ENCODE measurements at places on chromosomes 2 and 18.
A peak's percentile ranks its signal among the peaks of the same experiment; 100 is the strongest.

- DNase-seq = peak; percentile 51
These were observed 36.5 kb downstream of the EFR3B start for GRCh38 chr2:25078170-25079049.

GRCh38 chr2:171158790-171159371 is 1.8 kb downstream of the TLK1 start:
- DNase-seq = no peak

DNA sequence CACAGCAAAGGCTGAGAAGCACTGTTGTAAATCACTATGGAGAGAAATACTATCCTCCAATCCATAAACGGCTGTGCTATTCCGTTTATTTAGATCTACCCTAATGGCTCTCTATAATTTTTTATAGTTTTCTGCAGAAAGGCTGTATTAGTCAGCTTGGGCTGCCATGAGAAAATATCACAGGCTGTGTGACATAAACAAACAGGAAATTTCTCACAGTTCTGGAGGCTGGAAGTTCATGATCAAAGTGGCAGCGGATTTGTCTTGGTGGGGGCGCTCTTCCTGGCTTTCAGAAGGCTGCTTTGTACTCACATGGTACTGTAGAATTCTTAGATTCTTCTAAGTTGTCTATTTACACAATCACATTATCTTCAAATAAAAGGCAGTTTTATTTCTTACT is 44.1 kb downstream of the C1D start:
- no peak for DNase-seq

DNA sequence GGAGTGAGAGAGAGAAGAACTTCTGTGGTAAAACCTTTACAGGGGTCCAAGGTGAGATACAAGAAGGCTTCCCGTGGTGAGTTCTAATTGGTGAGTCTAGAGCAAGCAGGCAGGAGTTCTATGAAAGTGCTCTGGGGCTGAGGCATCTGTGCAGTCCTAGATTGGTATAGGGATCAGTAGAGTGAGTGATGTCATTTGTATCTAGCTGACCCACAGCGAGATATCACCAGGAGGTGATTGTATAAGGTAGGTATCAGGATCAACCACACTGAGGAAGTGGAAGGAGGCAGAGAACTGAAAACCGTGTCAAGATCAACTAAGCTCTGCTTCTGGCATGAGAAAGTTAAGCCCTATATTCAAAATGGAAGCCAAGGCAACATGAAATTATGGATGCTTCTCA is 1648.9 kb upstream of the TMEFF2 start:
- DNase-seq = no peak

GRCh38 chr2:28293416-28293815 is 99.2 kb upstream of the FOSL2 start:
- DNase-seq = no peak

DNA sequence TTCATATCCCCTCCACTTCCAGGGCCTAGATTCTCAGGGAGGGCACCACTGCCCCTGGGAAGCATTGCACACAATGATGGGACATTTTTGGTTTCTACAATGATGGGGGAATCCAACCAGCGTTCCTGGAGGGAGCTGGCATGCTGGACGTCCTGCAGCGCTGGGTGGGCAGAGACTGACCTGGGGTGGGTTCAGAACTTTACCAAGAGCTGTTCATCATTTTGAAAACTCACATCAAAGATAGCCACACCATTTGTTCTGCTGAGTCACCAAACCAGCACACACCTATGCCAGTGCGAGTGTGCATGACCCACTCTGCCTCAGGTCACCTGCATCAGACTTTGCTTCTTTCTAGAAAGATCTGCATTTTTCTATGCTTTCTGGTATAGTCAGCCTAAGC is 14.1 kb upstream of the ARMC9 start:
- DNase-seq = no peak

- DNase-seq = no peak
These were observed 403.2 kb upstream of the KLHL29 start for GRCh38 chr2:22981785-22982184.

DNA sequence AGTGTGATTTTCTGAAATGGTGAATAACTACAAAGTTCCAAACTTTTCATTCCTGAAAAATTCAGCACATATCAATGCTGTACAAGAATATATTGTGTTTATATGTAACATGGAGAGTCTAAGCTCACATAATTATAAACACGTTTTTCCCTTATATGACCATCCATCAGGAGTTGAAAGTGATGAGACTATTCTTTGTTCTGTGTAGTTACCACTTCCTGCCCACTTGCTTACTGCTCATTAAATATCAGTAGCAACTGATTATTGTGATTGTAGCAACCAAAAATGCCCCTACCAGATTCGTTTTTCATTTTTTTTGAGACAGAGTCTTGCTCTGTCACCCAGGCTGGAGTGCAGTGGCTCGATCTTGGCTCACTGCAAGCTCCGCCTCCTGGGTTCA is 30.8 kb downstream of the OTX1 start:
- no peak for DNase-seq

- no peak for DNase-seq
These were observed 38.5 kb downstream of the REV1 start for GRCh38 chr2:99451280-99451679.

GRCh38 chr2:199988151-199988550 is 32.8 kb downstream of the MAIP1 start:
- DNase-seq = no peak

DNA sequence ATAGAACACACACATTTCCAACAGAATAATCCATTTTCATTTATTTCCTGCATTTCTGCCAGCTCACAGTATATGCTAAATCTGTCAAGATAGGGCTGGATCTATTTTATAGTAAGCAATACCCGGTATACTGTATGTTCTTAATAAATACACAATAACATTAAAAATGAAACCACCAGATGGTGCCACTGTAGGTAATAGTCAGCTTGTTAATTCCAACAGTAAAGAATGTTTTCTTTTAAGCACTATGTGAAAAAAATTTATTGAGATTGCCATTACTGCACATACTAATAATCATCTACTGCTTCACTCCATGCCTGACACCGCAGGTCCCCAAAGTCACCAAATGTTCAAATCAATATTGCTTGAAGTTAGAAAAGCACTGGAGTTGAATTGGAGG is 131.5 kb upstream of the PGAP1 start:
- no peak for DNase-seq

DNA sequence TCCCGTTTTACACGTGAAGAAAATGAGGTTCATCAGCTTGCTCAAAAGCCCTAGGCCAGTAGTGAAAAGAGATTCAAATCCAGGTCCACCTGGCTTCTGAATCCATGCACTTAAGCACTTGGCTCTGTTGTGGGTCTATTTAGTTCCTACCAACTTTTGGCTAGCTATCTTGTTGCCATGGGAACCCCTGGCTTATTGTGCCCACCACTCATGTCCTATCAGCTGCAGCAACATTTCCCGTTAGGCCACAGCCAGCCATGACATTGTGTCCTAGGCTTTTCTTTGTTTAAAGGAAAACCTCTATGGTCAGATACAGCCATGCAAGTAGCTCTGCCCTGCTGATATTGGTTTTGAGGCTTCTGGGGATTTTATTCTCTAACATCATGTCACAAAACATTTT is 49.8 kb downstream of the PLEK start:
- DNase-seq = no peak

GRCh38 chr2:74212702-74213410 is 14.4 kb downstream of the MTHFD2 start:
- no peak for DNase-seq

DNA sequence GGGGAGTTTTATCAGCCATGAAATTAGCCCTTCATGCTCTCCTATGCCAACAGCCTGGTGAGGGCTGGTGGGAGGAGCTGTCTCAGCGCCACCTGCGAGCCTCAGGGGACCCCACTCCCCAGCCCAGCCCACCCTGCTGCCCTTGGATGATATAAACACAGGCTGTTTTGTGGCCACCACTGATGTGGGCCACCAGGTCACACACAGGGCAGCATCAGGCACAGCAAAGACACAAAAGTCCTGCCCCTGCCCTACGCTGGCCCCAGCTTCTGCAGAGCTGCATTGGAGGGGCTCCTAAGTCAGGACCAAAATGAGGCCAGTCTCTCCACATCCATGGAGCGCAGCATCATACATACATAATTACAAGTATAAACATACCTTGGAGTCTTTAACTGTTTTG is 110.6 kb upstream of the TEX51 start:
- no peak for DNase-seq

- DNase-seq = no peak
These were observed 148.6 kb downstream of the GALNT1 start for GRCh38 chr18:35729991-35730668.

- DNase-seq = no peak
These were observed 19.9 kb downstream of the THSD7B start for GRCh38 chr2:136785215-136785614.

- DNase-seq = no peak
These were observed 83.0 kb upstream of the ATG16L1 start for GRCh38 chr2:233168445-233168844.

GRCh38 chr18:58313491-58314032 is 269.5 kb downstream of the NEDD4L start:
- no peak for DNase-seq

DNA sequence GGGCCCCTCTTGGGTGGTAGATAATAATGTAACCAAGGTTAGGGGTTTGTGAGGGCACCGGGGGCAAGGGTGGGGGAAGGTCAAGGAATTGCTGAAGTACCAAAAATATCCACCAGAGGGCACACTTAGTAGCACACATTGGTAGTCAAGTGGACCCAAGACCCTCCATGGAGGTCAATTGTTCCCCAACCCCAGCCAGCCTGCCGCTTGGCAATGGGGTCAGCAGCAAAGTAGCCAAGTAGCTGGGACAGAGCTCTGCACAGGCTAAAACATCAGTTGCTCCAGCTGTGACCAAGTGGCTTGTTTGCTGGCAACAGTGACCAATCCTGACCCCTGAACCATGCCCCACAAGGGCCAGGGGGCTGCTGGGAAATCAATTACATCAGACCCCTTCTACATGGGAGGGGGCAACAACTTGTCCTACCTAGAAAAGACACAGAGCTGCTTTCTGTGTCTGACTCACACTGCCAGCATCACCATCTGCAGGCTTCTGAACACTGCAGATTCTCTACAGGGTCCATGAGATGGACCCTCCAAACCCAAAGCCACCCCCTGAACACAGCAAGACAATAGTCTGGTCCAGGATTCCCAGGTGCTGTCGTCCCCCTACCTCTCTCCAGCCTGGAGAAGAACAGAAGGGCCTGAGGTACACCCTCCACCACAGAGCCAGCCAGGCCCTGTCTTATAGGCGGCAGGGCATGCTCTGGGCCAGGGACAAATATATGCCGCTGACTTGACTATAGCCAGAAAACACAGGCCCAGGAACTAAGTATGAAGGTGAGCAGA is 76.0 kb downstream of the EMX1 start:
- no peak for DNase-seq

GRCh38 chr2:207624185-207625013 is 795 bp downstream of the METTL21A start:
- no peak for DNase-seq

DNA sequence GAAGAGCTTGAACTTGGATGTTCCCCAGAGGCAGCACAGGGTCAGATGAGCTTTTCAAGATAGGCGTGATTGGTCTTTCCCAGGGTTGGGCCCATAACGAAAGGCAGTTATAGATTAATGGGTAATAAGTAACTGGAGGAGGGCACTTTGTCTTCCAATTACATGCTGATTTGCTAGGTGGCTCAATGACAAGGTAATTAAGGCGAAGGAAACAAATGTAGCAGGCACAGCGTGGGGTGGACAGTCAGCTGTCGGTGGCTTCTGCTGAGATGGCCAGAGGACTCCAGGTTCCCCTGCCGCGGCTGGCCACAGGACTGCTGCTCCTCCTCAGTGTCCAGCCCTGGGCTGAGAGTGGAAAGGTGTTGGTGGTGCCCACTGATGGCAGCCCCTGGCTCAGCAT is at the start of gene UGT1A4:
TSS of gene UGT1A4 (plus strand) at position 185 of the 400 bp plus-strand sequence. CDS start at position 270, 85 bp downstream.
- DNase-seq = no peak

DNA sequence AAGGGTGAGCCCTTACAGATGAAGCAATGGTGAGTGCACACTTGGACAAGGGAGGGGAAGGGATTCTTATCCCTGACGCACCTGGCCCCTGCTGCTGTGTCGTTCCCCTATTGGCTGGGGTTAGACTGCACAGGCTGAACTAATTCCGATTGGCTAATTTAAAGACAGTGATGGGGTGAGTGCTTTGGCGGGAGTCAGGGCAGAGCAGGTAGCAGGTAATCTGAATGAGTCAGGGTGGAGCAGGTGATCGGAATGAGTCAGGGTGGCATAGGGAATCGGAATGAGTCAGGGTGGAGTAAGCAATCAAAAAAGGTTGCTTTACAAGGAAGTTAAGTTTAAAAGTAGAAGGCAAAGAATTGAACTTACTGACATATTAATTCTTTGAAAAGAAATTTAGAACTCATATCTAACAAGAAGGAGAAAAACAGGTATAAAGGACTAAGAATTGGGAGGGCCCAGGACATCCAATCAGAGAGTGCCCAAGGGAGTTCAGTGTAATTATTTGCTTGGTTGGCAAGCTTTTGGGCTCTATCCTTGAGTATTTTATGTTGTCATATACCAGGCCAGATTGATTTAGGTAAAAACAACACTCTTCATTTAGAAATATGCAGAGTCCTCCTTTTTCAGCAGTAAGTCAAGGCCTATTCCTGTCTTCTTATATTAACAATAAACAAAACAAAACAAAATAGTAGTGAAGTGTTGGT is 52.3 kb upstream of the RALBP1 start:
- DNase-seq = no peak

DNA sequence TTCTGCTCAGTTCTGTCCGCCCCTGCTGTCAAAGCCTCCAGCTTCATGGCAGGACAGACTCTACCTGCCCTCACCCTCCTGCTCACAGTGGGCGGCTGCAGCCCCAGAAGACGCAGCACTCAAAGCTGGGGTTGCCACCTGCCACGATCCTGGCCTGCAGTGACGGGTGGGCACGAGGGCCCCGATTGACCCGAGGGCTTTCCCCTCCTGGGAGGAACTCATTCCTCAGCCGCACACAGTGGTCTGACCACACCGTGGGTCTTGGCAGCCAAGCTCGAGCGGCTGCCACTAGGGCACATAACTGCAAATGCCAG is 47.1 kb downstream of the HS6ST1 start:
- DNase-seq = no peak

GRCh38 chr2:173441222-173441621 is 86.5 kb downstream of the CDCA7 start:
- no peak for DNase-seq

DNA sequence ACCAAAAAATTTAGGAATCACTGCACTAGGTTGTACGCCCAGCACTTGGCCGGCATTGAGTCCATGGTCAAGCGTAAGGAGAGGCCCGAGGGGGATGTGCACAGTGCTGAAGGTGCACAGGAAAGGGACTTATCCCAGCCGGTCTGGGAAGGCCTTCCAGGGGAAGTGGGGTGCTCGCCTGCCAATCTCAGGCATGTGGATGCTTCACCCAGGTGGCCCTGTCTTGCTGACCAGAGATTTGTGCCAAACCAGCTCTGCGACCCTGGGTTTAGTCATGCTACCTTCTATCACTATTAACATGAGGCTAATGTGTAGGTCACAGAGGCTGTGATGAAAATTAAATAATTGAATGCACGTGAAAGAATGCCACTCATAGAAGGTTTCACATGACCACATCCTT is 1.7 kb upstream of the ITM2C start:
- DNase-seq = no peak

- DNase-seq = no peak
These were observed 655.5 kb downstream of the DCDC2C start for GRCh38 chr2:4358837-4359236.
